ENCODE measurements at places on chromosomes 16 and 17.

DNA sequence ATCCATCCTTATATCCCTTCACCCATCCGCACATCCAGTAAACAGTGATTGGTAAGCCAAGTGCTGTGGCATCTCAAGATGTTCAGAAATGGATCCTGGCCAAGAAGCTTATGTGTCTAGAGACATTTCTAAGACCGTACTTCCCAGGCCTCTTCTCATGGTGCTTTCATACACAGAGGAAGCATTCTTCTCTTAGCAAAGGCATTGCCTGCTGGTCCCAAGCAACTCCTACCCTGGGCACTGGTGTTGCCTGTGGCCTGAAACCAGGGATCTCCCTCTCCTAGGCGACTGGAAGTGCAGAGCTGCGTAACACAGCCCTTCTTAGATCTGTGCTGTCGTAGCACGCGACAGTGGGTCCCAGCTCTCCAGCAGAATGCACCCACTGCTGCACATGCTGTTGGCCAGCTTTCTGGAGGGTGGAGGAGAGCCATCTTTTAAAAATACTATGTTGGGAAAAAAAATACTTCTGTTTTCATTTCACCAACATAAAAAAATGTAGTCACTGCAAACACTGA is 182.9 kb downstream of the CCDC182 start:
- no peak for DNase-seq

DNA sequence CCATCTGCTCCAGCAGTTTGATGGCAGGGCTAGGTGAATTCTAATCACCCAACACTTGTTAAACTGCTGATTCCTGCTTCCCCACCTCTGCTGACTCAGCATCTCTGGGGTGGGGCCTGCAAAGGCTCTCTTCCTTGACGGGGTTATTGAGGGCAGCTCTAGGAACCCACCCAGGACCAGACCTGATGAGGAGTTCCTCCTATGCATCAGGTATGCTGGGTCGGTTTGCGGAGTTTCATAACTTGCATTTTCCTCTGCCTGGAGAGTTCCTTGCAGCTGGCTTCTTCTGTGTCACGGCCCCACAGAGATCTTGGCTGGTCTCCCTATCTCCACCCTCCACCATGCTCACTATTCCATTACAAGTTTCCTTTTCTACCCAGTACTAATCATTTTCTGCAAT is 93.4 kb upstream of the CCL2 start:
- no peak for DNase-seq

- DNase-seq: no peak
Measured at GRCh38 chr17:73470316-73470826, 158.6 kb upstream of the CDC42EP4 start.

GRCh38 chr17:32503251-32504165 is 16.7 kb downstream of the CDK5R1 start:
- no peak for DNase-seq

DNA sequence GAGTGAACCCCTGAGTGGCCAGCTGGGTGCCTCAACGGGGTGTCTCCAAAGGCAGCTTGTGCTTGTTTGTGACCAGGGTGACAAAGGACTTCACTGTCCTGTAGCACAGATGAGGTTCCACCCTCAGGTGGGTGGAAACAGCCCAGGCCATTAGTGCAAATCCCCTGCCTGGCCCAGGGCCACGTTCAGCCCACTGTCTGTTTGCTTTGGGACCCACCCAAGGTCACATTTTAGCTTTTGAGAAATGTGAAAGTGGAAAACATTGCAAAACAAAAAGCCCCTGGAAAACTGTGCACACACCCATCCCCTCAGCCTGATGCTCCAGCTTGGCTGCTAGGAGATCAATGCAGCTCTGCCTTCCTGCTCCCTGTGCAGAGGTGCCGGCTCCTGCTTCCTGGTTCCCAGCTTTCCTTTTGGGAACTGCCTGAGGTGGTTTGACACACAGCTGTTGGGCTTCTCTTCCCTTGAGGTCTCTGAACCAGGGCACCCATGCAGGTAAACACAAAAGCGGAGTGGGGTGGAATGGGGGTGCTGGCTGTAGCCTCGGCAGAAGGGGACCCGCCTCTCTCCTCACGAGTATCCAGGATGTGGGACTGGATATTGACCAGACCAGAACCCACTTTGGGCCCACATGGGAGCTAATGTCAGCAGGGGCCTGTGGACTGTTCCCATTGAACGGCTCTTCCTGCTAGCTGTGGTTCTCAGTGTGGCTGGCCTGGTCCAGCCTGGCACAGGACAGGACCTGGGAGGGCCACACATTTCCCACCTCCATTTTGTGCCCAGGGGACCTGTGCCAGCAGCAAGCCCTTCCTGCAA is 7.9 kb upstream of the SPHK1 start:
- no peak for DNase-seq

DNA sequence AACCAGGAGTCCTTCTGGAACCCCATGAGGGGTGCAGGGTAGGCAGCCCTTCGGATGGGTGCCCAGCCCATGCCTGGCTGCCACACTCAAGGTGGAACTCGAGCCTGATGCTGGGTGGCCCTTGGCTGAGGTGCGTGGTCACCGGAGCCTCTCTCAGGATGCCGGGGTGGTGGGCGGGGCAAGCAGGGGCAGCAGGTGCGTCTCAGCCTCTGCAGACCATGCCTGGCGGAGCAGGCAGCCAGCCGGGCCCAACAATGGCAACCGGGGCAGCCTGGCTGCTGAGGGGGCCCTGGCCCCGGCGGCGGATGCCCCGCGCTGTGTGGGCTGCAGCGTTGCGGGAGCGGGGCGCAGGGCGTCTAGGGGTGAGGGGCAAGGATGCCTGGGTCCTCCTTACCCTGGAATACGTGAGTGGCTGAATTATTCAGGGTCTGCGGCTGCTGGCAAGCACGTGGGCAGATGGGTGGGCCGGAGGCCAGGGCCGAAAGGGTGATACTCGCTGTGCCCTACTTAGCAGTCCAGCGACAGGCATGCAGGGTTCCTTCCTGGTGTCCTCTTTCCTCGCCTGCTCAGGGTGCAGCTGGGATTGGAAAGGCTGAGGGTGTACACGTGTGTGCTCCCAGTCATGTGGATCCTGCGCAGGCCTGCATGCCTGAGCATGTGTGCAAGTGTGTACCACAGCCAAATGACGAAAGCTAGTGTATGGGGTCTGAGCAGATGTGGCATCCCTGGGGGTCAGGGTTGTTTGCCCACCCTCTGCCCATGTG is 14.6 kb downstream of the MYO15A start:
- DNase-seq: no peak

DNA sequence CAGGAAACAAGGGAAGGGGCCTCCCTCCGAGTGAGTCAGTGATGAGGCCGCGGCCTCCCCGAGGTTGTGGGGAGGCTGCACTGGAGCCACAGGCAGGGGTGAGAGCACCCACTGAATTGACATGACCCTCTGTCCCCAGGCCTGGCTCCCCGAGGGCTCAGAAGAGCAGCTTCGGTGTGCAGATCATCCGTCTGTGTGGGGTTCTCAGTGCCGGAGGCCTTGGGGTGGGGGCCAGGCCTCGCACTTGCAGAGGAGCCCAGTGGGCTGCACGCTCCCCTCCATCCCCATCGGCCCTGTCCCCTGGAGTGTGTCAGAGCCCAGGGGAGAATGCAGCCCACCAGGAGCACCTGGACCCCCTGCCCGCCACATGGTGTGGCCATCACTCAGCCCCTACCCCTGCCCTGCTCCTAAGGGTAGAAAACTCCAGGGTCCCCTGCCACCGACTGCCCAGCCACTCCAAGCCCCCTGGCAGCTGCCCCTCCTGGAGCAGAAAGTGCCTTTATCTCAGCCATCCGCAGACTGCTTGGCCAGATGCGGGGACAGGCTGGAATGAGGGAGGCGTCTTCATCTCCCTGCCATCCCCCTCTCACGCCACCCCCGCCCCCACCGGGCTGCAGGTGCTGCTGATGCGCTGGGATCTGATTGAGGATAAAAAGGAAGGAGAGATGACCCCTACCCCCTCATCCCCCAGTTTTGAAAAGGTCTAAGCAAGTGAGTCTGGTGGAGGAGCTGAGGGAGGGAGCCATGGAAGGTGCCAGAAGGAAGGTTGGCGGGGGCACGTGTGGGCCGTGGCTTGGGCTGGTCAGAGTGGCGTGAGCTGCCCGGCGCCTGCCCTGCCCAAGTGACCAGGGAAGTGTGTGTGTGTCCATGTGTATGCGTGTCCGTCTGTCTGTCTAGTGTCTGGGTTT is 358.3 kb downstream of the SEC14L1 start:
- no peak for DNase-seq

DNA sequence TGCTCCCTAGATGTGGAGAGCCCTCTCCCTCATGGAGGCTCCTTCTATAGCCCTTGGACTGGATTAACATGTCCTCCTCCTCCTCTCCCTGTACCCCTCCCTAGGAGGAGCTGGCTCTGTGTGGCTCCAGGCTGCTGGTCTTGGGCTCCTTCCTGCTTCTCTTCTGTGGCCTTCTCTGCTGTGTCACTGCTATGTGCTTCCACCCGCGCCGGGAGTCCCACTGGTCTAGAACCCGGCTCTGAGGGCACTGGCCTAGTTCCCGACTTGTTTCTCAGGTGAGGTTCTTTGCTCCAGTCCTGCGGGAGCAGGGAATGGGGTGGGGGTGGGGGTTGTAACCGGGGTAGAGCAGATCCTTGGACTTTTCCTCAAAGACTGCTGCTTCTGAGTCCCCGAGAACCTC is 2.4 kb upstream of the TAOK2 start:
- no peak for DNase-seq

- no peak for DNase-seq
Measured at GRCh38 chr16:67594956-67595355, 32.6 kb downstream of the CTCF start.

GRCh38 chr16:2866431-2866830 is 8.5 kb upstream of the PRSS22 start:
- no peak for DNase-seq

GRCh38 chr16:924806-925205 is 46.0 kb downstream of the LMF1 start:
- DNase-seq: no peak

DNA sequence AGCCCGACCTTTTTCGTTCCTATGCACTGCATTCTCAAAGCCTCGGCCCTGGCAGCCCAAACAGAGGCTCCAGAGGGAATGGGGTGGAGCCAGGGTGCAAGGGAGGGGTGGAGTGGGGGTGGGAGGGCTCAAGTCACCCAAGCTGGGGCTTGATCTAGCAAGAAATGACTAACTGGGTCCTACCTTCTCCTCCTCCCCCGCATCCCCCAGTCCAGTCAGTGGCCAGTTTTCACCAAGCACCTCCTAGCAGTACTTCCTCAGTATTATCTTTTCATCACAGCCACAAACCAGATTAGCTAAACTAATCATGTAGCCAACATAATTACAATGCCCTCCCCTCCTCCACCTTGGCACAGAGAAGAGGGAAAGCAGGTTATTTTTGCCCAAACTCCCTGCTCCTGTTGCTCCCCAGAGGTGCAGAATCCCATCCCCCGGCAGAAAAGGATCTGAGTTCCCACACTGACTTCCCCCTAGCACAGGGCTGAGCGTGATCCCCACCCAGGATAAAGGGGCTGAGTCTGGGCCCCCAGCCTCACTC is 2.2 kb downstream of the JUP start:
- DNase-seq: no peak

GRCh38 chr17:58391302-58391984 is 25.9 kb downstream of the RNF43 start:
- no peak for DNase-seq

DNA sequence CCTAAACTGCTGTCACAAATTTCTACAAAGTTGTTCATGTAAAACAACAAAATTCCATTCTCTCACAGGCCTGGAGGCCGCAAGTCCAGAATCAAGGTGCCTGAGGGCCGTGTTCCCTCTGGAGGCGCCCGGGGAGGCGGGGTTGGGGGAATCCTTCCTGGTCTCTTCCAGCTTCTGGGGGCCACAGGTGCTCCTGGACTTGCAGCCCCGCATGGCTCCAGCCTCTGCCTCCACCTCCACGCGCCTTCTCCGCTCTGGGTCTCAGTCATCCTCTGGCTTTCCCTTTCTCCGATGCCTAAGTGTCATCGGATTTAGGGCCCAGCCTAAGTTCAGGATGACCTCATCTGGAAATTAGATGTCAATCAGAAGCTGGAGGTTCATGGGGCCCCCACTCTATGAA is 28.6 kb upstream of the BAHCC1 start:
- DNase-seq: no peak

GRCh38 chr17:9974448-9975381 is 69.6 kb upstream of the RCVRN start:
- no peak for DNase-seq

DNA sequence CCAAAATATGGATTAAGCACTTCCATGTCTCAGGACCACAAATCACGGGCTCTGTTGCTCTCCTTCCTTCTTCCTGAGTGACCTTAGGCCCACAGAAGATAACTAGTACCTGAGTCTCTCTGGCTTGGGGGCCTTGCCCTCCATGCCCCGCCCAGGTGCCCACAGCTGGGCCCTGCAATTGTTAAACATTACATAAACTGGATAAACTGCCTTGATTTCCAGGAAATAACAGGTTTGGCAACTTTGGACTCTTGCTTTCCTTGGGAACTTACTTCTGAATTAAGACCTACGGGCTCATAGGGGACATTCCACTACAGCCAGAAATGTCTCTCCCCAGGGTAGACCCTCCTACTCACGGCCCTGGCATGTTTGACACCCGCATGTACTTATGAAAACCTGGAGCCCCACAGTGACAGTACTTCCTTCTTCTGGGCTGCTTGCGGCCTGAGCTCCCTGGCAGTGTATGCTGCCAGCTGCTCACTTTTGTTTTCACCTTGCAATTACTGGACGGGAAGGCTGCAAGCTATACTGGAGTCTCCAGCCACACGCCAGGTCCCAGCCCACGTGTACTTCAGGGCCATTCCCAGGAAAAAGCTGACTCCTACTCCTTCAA is 2.3 kb upstream of the UBALD2 start:
- DNase-seq: no peak

All from AG09319 (cell line).